EH (cell line): ENCODE measurements at places on chromosomes 2 and 18.

GRCh38 chr2:118123561-118124232, 35.4 kb downstream of the INSIG2 start:
- peak; percentile 98 for DNase-seq

DNA sequence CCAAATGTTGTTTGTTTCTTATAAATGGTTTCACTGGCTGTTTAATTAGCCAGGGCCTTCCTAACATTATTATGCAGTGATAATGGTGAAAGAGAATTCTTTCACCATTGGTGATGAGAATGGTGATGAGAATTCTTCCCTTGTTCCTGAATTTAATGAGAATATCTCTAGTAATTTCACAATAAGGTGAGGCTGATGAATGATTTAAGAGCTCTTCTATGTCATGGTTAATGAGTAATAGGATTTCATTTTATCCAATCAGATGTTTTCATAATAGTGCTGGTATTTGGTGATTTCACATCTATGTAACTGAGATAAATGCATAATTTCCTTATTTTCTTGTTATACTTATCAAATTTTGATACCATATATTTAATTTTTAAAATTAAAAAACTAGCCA, 535.7 kb upstream of the ZEB2 start:
- no peak for DNase-seq

- no peak for DNase-seq
These were observed 43.5 kb upstream of the MSH2 start for GRCh38 chr2:47359375-47359868.

GRCh38 chr2:58669998-58670397, 428.9 kb upstream of the FANCL start:
- DNase-seq = no peak

- DNase-seq = no peak
These were observed 24.2 kb upstream of the UGT1A8 start for GRCh38 chr2:233593201-233593600.
